Tongue (tissue), 3 donors: ENCODE measurements at places on chromosomes 4 and X.
A peak's percentile ranks its signal among the peaks of the same experiment; 100 is the strongest.

DNA sequence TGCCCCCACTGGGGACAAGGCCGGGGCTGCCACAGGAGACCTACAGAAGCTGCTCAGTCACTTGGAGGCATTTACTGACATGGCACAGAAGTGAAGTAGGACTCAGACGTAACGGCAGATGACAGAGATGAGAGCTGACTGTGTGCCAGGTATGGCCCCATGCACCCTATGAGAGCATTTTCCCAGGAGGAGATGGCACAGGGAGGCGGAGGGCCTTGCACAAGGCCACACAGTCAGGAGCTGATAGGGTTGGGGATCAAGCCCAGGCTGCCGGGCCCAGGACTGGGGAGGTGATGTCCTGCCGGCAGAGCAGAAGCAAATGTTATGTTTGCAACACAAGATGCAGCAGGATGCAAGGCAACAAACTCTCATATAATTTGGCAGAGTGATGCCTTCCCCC, 34.1 kb downstream of the NAT8L start:
- DNase-seq, result no peak

GRCh38 chrX:47771473-47771872, 65.2 kb upstream of the ZNF81 start:
- no peak for DNase-seq

DNA sequence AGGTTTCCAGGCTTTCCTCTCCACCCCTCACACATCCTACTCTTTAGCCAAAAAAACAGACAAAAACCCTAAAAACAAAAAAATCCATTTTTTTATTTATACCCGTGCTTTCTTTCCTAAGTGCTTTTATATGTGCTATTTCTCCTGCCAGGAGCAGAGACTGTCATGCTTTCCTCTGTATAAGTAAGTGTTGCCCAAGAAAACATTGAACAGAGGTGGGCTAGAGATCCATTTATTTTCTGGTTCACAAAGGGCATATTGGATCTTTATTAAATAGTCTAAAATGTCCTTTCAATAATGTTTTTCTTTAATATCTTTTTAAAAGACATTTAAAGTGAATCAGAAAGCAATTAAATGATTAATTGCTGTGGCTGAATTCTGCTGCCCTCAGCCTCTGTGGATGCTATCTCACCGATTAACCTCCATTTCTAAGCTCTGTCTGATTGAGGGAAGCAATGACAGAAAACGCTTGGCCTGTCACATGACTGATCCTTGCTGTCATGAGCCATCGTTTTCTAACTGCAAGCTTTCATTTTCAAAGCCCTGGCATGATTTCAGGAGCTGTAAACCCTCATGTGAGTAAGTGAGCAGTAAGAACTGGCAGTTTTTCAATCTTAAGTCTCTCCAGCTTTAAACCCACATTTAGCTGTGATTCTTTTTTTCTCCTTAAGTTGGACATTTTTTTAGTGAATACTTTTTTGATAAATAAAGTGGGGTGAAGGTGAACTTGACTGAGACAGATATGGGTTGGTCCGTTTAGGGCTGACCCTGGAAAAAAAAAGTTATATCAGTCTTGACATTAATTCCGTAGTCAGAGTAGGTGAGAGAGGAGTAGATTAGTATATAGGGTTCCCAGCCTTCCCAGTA, 180.7 kb upstream of the PGRMC2 start:
- DNase-seq, result peak; percentile 68

DNA sequence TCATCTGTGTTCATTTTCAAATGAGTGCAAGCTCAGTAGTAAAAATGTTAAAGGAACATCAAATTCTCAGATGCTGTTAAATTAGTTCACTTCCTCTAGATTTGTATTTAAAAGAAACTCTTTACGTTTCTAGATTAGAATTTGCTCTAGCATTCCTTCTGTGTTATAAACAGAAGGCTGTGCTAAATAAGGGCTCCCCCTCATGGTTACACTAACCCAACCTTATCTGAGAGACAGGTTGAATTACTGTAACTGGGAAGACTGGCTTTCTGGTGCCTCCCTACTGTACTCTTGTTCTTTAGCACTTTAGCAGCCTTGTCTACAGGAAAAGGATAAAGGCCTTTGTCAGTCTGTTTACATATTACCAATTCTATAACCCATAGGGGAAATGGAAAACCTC, 56.8 kb downstream of the RXFP1 start:
- no peak for DNase-seq

- peak; percentile 24 for DNase-seq
Observed at GRCh38 chr4:146959692-146960091, 14.0 kb upstream of the TTC29 start.

- DNase-seq, result peak; percentile 45
Observed at GRCh38 chr4:25702848-25703247, 47.2 kb downstream of the SLC34A2 start.

- no peak for DNase-seq
Observed at GRCh38 chr4:143300860-143301259, 35.8 kb upstream of the GAB1 start.

GRCh38 chr4:148857239-148857972, 415.2 kb upstream of the NR3C2 start:
- DNase-seq, result peak; percentile 77

GRCh38 chrX:42119076-42119475, 195.7 kb upstream of the CASK start:
- peak; percentile 33 for DNase-seq

DNA sequence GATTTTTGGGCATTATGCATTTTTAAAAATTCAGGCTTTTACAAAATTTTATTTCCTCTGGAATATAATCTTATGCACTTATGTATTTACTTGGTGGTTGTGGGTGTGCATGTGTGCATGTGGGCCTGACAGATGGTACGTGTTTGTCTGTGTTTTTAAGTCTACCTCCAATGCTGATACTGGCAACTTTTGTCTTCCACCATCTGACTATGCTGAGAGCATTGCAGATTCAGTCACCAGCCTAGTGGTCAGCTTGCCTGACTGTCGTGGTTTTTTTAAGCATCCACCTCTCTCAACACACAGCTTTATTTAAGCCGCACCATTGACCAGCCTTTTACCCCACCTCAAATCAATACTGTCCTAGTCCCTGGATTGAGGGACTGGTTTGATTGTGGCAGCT, 37.1 kb downstream of the FSTL5 start:
- DNase-seq, result no peak

GRCh38 chr4:87783781-87784180, 15.6 kb upstream of the IBSP start:
- DNase-seq, result no peak

GRCh38 chr4:143282211-143282707, 54.4 kb upstream of the GAB1 start:
- DNase-seq, result peak; percentile 86

DNA sequence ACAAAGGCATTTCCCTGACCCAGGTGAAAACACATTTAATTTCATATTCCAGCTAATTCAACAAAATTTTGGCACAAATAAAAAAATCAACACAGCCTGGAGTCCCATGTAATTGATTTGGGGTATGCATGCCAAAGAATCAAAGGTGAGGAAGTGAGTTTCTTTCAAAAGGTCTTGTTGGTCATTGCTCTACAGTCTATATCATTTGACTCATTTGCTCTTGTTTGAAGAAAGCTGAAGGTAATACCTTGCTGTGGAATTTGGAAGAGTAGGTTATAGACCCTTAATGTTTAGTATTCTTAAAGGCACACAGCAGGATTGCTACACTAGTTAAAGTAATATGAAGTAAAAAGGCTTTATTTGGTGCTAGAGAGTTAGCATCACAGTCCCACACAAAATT, 25.4 kb downstream of the COL4A6 start:
- no peak for DNase-seq

- no peak for DNase-seq
Observed at GRCh38 chr4:63049278-63049677, 1360.0 kb downstream of the TECRL start.

DNA sequence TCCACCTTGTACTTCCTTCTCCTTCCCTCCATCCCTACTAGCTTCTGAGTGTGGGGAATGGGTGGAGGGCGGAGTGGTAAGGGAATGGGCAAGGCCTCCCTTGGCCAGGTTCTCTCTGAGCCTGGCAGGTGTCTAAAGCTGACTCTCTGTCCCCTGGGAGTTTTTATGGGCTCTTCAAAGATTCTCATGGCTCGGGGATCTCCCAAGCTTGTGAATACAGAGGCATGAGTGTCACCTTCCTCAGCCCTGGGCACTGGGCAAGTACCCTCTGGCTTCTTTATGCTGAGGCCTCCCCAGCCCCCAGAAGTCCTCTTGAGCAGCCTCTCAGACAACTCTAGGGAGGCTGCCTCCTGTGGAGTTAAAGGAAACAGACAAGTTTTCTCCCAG, 32.5 kb upstream of the DDX3X start:
- DNase-seq, result no peak

DNA sequence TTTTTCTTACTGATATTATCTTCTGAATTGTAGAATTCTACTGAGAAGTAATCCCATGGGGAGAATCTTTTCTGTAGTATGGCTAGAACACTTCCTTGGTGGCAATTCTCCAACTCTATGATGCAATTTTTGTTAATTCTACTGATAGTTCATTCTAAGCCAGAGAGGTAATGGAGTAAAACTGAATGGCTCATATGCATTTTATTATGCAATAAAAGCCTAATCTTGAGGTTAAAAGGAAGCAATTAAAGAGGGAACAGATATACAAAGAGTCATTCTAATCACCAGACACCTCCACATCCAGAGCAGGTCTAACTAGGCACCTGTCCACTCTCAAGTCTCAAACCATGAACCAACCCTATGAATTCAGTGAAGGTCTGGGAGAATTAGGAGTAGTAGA, 9.7 kb downstream of the RAP2C start:
- no peak for DNase-seq

DNA sequence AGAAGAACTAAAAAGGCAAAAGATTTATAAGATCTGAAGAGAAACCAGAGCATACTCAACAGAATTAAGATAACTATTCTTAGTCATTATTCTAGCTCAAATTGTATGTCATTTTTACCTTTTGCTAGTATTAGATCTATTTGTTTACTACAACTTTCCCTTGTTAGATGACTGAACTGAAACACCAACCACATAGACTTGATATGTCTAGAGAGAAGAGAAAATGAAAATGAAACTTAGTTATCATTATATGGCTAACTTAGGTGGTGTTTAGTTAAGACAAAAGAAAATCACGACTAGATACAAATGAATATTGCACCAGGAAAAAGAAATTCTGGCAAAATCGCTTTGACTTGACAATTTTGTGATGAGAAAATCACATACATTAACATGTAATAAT, 690.8 kb downstream of the PCDH18 start:
- DNase-seq, result no peak

DNA sequence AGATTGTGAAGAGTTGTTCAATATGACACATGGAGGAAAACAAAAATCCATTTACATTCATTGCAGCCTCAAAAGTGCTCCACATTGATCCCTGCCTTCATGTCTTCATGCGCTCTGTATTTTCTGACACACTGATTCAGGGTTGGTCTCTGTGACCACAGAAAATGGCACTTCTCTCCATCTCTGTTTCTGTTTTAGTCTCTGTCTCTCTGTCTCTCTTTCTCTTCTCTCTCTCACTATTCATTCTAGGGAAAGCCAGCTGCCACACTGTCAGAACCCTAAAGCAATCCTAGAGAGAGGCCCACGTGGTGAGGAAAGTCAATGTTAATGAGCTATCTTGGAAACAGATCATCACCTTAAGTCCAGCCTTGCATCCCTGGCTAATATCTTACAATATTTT, 2238.4 kb downstream of the PCDH7 start:
- no peak for DNase-seq

GRCh38 chrX:55489314-55490009, at the start of gene USP51:
Gene USP51 (minus strand): TSS chrX:55489848. CDS start chrX:55488939, 909 bp downstream.
- DNase-seq, result peak; percentile 56

GRCh38 chr4:123699880-123700771, 303.5 kb downstream of the SPRY1 start:
- peak; percentile 79 for DNase-seq

DNA sequence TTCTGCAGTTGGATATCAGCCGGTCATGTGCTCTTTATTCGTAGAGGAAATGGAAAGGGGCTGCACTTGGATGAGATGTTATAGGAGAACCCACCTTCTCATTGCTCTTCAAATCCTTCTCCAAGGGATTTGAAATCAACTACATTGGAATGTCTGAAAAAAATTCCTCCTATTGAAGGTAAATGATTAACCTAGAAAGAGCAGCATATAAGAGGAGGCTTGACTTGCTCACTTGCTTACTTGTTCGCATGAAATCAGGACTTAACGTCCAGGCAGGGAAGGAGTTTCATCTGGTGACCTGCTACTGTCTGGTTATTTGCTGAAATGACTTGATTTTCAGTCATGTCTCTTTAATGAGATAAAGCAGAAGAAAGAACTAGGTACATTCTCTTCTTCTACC, 338.4 kb upstream of the NOCT start:
- DNase-seq, result no peak

DNA sequence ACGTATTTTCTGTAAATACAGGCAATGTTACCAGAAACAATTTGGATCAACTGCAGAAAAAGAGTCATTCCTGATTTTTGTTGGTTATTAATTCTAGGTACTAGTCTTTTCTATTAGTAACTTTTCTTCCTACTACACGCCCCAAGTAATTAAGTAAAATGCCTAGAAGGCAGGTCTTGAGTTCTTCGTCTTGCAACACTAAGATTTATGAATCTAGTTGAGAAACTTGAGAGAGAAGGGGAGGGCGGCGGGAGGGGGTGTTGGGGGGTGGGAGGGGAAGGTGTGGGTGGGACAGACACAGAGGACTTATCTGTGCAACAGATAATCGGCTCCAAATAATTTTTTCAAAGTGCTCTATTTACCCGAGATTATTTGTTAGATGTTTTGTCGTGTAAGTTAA, 3.0 kb downstream of the RAP2C start:
- DNase-seq, result peak; percentile 33

DNA sequence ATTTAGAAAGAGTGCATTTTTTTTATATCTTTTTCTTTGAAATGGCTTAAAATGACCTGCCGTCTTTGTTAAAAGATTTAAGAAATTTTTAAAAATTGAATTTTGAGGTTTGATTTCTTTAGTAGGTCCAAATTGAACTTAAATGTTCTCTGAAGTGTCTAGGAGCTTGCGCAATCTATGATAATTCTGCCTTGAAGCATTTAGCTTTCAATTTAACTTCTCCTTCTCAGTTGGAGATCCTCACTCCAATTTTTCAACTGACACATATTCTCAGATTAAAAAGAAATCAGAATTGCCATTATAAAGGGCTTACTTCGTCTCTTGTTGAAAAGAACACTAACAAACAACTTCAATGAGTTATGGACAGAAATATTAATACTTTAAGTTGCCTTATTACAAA, 273.5 kb downstream of the TMA16 start:
- DNase-seq, result no peak

GRCh38 chr4:27886120-27886519, 1025.5 kb downstream of the STIM2 start:
- DNase-seq, result no peak

GRCh38 chrX:143095321-143095720, 69.6 kb downstream of the SPANXN4 start:
- no peak for DNase-seq

DNA sequence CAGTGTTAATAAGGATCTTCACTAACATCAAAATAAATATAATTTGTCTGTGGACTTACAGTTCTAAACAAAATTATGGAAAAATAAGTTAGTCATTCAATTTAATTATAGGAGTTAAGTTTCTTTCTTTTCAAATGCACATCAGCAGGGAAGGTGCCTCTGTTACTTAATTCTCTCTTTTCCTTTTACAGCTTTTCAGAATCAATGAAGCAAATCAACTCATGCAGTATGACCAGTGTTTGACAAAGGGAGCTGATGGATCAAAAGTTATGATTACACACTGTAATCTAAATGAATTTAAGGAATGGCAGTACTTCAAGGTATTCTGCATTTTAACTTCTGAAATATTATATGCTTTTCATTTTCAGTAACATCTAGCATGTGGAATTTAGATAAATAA, 15.9 kb downstream of the HMGB2 start:
- no peak for DNase-seq
